ENCODE measurements at places on chromosomes 1 and 21.

DNA sequence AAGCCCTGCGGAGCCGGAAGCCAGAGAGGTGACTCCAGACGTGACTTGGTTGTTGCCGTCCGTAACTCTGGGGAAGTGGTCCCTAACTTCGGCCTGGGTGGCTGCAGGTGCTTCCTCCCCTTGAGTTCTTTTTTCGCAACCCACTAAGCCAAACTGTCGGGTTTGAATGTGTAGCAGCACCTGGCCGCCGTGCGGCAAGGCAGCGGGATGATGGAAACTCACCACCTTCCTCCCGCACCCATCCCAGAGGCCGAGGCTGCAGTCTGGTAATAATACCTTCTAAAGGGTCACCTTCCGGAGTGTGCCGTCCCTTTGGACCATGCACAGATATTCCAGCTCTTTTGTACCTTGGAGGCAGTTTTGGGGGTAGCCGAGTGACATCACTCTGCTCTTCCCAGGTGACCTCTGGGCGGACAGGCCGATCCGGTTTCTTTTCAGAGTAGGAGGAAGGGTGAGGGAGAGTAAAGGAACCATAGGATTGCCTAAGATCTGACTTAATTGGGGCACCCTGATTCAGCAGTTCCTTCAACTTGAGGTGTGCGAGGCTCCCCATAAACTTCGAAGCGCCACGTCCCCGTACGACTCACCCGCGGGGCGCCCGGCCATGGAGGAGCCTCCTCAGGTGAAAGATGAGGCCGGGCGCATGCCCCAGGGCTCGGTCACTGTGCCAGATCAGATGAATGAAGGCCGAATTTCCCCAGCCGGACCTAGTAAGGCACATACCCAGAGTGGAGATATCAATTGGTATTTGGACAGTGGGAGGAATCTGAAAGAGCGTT is 1.0 kb downstream of the KCNK1 start:
- DNase-seq: no peak

GRCh38 chr1:43639976-43640794 is 9.8 kb upstream of the KDM4A start:
- DNase-seq: no peak

GRCh38 chr1:61904354-61904753 is 162.1 kb downstream of the PATJ start:
- DNase-seq: no peak

- DNase-seq: no peak
Observed at GRCh38 chr1:115433483-115433882, 95.4 kb upstream of the NGF start.

DNA sequence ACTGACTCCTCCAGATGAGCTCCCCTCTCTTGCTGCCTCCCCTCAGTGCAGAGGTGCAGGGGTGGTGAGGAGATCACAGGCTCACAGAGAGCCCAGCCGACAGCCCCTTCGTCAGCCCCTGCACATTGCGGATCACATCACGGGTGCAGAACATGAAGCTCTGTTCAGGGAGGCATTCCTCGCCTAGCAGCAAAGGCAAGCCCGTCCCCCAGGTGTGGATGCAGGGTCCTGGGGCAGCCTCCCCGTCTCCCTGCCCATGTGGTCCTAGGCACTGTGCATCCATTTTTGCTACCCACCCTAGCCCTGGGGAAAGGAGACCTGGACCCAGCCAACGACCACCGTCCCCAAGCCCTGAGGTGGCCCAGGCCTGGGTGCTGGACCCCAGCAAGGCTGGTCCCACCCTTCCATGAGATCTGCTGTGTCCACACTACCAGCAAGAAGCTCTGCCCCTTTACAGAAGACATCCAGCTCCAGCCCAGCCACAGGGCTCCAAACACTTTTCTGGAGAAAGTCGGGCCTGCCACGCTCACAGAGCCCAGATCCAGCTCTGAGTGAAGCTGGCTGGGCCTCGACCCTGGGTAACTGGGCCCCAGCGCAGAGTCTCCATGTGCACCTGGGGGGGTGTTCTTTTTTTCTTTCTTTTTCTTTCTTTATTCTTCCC is 248.7 kb downstream of the NPHP4 start:
- no peak for DNase-seq

- no peak for DNase-seq
Observed at GRCh38 chr1:3674100-3675094, 22.1 kb downstream of the TP73 start.

- no peak for DNase-seq
Observed at GRCh38 chr1:11620924-11621323, 33.3 kb downstream of the FBXO2 start.

DNA sequence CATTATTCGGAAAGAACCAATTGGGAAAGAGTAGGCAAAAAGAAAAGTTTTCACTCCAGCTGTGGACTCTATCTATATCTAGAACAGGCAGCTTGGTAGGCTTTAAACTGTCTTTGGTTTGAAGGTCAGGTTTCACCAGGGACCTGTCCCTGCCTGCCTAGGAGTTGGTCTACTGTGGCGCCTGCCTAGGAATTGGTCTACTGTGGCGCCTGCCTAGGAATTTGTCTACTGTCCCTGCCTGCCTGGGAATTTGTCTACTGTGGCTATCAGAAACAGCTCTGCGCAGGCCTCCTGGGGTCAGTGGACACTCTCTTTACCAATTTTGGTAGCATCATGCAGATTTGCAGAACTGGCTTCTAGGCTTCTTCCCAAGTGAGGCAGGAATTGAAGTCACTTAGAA is 13.8 kb downstream of the USP25 start:
- DNase-seq: no peak

DNA sequence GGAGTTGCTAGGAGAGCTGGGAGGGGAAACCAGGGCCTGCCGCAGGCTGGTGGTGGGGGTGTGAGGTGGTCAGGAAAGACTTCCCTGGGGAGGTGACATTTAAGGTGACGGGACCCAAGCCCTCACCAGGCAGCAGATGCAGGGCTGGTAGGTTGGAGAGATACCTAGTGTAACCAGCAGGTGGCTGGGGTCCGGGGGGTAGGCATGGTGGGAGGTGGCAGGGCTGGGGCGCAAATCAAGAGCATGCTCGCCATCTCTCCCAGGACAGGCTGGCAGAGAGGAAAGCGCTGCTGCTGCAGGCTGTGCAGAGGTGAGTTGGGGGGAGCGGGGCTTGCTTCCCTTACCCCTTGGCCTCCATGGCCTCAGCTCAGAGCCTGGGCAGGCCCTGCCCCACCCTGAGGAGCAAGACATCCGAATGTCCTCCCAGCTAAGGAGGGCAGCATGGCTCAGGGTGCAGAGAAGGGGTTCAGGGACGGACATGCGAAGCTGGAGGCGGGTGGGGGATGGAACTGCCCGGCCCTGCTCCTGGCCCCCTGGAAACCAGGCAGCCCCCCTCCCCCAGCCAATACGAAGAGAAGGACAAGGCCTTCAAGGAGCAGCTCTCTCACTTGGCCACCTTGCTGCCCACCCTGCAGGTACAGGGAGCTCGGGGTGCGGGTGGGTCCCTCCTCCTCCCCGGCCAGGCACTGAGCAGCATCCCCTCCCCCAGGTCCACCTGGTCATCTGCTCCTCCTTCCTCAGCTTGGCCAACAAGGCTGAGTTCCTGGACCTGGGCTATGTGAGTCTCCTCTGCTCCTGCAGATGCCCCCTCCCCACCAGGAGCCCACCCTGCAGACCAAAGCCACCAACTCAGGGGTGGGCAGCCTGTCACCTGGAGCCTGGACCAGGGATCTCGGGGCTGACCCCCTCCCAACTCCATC is 4.0 kb downstream of the RNF207 start:
- DNase-seq: no peak

DNA sequence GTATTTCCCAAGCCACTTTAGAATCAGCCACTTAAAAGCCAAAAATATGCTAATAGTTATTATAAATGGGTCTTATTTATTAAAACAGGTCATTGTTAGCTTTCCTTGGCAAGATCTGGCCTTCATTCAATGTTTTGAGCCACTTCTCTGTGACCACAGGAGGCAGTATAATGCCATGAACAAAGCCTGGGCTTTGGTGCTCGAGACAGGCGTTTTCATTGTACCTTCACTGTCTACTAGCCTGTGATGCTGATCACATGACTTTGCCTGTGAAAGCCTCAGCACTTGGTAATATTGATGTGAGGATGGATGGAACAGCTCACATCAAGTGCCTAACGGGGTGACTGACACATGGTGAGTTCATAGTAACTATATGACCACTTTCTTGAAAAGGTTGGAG is 217.0 kb downstream of the RWDD3 start:
- no peak for DNase-seq

DNA sequence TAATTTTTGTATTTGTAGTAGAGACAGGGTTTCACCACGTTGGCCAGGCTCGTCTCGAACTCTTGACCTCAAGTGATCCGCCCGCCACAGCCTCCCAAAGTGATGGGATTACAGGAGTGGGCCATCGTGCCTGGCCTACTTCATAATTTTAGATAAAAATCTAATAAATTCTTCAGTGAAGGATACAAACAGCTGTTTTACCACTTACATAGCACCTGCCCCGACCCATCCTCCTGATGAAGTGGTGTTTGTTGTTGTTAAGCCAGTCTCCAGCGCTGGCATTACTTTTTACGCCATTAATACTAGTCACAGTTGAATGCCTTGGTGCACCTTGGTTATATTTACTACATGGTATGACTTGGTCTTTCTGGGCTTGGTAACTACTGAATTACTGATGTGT is 12.3 kb upstream of the RAP1GAP start:
- no peak for DNase-seq

- DNase-seq: peak; percentile 58
Observed at GRCh38 chr1:39410915-39411436, 80.5 kb upstream of the BMP8A start.

DNA sequence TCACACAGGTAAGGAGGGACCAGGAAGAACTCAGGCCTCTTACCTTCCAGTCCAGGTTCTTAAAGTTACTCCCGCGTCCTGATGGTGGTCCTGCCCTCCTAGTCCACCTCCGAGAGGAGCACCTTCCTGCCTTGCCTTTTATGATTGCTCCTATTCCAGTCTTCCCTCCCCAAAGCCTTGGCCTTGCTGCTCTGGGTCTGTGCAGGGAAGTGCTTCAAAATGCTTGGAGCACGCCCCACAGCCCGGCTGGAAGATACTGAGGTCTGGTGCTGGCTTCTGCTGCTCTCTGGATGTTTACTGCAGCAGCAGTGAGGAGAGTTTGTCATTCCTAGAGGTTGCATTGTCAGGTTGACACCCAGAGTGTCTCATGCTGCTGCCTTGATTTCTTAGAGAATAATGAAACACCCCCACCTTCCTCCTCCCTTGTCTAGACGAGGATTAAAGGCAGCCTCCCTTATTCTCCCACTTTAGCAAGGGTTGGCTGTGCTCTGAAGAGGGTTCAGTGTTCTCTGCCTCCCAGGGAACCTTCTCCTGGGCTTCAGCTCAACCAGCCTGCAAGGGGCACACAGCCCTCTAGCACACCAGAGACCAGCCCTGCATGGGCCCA is 142.2 kb upstream of the CACNA1E start:
- DNase-seq: no peak

DNA sequence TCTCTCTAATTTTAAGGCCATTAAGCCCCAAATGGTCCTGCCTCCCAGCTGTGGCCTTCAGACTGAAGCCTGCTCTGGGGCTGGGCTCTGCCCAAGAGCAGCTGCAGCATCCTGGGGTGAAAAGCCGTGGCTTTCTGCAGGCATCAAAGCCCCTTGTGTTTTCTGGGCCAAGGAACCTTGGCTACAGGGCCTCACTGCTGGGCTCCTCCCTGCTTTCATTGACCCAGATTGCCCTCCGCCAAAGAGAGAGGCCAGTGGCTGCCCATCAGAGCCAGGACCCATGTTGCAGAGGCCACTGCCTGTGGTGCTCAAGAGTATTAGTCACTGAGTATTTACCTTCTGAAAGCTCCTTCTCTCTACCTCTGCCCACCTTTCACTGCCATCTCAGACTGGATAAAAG is 1.6 kb downstream of the ZNF648 start:
- no peak for DNase-seq

DNA sequence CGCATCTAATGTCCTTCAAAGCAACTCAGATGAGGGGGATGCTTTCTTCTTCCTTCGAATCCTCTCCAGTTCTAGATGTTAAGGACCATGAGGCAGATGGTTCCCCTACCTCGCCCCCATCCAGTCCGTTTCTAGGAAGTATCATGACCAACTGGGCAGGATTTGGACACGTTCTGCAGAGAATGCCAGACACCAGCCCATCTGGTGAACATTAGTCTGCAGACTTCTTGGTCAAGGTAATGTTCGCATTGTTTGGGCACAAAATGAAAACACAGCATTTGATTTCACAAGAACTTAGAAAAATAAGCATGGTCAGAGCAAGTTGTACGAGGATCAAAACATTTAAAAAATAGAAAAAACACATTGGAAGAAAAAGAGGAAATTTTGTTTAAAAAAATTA is 25.4 kb upstream of the ADARB1 start:
- DNase-seq: no peak

GRCh38 chr21:34229353-34229752 is 134.5 kb upstream of the KCNE2 start:
- no peak for DNase-seq

- no peak for DNase-seq
Observed at GRCh38 chr1:208526613-208527125, 282.5 kb upstream of the PLXNA2 start.

GRCh38 chr21:45295576-45296365 is 8.1 kb upstream of the POFUT2 start:
- DNase-seq: no peak

- DNase-seq: no peak
Observed at GRCh38 chr1:224223819-224224714, 41.0 kb downstream of the DEGS1 start.

DNA sequence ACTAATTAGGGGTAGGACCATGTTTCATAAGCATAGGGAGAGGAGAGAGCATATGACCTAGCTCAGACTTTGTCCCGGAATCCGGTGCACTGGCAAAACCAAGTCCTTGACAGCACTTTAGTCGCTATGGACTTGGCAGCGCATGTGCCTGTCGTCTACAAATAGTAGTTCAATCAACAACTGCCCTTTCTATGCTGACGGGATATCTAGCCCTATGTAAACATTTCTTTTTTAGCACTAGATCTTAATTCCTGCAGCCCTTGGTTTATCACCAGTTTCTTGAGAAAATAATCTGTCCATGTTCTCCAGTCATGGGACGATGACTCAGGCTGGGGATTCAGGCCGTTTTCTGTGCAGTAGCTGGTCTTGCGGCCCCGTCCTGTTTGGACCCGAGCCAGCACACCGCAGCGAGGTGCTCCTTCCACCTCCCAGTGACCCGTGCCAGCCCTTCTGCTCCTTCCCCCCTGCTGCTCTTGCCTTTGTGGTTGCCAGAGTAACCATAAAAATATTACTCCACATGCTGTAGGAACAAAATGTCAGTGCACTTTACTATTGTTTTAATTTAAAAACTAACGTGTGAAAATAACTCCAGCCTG is 8.6 kb upstream of the MT1HL1 start:
- DNase-seq: no peak

DNA sequence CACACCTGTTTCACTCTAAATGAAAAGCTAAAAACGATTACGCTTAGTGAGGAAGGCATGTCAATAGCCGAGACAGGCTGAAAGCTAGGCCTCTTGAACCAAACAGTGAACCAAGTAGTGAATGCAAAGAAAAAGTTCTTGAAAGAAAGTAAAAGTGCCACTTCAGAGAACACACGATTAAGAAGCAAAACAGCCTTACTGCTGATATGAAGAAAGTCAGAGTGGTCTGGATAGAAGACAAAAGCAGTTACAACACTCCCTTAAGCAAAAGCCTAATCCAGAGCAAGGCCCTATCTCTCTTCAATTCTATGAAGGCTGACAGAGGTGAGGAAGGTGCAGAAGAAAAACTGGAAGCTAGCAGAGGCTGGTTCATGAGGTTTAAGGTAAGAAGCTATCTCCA is 130.7 kb downstream of the SIPA1L2 start:
- DNase-seq: no peak
